ENCODE measurements at places on chromosomes 7 and 10.

GRCh38 chr10:62426086-62426485 lies 51.9 kb downstream of the ZNF365 start:
- no peak for DNase-seq

- DNase-seq, result no peak
Measured at GRCh38 chr10:24390746-24391145, 181.8 kb downstream of the KIAA1217 start.

- no peak for DNase-seq
Measured at GRCh38 chr10:92173996-92174395, 116.9 kb downstream of the CPEB3 start.

GRCh38 chr10:71084061-71084817 lies 128.1 kb upstream of the UNC5B start:
- DNase-seq, result no peak

DNA sequence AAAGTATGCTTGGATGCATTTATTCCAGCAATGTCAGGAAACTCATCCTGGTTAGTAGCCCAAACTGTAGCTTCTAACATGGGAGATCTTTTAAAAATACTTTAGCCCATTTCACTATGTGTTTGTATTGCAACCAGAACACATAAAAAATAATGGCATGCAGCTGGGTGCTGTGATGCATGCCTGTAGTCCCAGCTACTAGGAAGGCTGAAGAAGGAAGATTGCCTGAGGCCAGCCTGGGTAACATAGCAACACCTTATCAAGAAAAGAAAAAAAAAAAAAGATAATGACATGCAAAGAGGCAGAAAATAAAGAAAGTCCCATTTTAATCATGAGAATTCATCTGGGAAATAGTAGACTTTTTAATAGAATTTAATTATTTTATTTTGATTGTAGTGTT lies 517.0 kb upstream of the TEX47 start:
- no peak for DNase-seq

DNA sequence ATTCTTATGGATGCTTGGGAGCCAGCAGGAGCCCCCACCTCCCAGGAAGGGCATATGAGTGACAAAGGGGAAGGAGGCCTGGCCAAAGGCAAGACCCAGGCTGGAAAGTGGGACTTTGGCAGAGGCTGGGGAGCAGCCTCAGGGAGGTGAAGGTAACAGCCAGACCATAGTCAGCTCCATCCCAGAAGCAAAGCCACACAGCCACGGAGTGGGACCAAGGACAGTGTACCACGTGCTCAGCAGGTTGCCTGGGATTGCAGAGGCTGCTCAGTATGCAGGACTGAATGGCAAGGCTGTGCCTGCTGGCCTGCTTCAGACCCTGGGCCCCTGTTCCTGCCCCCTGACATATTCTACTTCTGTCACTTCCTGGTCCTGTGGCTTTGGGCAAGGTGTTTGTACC lies 17.6 kb upstream of the GPR26 start:
- DNase-seq, result no peak

DNA sequence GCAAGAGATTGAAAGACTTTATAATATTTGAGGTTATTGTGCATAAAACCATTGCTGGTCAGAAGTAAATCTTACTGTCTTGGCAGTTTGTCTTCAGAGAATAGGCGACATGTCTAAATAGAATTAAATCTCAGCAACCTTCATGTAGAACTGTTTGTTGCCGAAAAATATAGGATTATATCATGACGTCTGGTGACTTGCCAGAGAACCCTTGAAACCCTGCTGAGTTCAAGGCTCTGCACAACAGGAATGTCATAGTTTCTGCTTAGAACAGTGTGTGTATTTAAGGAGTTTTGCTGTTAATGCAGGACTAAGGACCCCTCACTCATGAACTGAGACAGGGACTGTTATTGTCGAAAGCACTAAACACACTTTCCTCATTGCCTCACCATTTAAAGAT lies 206.4 kb upstream of the ETV1 start:
- DNase-seq, result no peak

Measured in stimulated activated CD8-positive, alpha-beta memory T cell treated with anti-CD3 and anti-CD28 coated beads, Interleukin-7, amount 100 ng/mL, for 1 hour (primary cell).